Heart right ventricle (tissue), 16 donors: ENCODE measurements at places on chromosomes 7 and 10. TPM values are rescaled to one million over a fixed set of nuclear protein-coding genes. Genes with fewer than 3 reads are reported as not detected.

Gene UNCX
- not detected for polyA plus RNA-seq

GRCh38 chr10:70921285-70921684 is 32.9 kb upstream of the PCBD1 start:
- DNase-seq = no peak
- no peaks in the 10 kb centered on the region for H3K27me3 ChIP-seq
- no peak overlapping the region for H3K4me3 ChIP-seq

Gene NKX1-2
- not detected for polyA plus RNA-seq

- peaks cover 28% of the 10 kb centered on the region for H3K4me1 ChIP-seq
- no peaks in the 10 kb centered on the region for H3K36me3 ChIP-seq
- DNase-seq = no peak
Measured at GRCh38 chr7:47625861-47626715, 44.2 kb upstream of the TNS3 start.

Gene NRCAM
- 0.44 TPM for polyA plus RNA-seq

Gene ANLN
- 0.51 TPM for polyA plus RNA-seq

DNA sequence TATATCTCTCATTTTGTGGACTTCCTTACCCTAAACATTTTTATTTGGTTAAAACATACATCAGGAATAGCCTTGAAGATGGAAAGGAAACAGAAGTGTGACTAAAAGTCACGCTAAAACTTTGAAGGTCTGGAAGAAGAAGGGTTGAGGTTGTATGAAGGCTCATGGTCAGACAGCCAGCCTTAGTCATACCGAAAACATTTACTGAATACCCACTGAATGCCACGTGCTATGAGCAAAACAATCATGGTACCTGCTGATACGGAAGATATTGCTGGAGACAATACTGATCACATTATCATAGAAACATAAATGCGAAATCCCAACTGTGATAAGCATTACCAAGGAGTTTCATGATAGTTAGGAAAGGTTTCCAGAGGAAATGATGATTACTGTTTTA is 64.0 kb downstream of the PDZD8 start:
- no peaks in the 10 kb centered on the region for H3K27me3 ChIP-seq
- no peak overlapping the region for H3K4me3 ChIP-seq
- H3K36me3 ChIP-seq = peaks cover 5% of the 10 kb centered on the region

GRCh38 chr10:27743012-27743876 is 2.4 kb downstream of the MKX start:
- H3K4me3 ChIP-seq = peak overlapping the region; percentile 50
- H3K27me3 ChIP-seq = peaks cover 61% of the 10 kb centered on the region
- no peaks in the 10 kb centered on the region for H3K36me3 ChIP-seq
- H3K4me1 ChIP-seq = peaks cover 38% of the 10 kb centered on the region
- H3K27ac ChIP-seq = peak overlapping the region; percentile 61
- DNase-seq = no peak

DNA sequence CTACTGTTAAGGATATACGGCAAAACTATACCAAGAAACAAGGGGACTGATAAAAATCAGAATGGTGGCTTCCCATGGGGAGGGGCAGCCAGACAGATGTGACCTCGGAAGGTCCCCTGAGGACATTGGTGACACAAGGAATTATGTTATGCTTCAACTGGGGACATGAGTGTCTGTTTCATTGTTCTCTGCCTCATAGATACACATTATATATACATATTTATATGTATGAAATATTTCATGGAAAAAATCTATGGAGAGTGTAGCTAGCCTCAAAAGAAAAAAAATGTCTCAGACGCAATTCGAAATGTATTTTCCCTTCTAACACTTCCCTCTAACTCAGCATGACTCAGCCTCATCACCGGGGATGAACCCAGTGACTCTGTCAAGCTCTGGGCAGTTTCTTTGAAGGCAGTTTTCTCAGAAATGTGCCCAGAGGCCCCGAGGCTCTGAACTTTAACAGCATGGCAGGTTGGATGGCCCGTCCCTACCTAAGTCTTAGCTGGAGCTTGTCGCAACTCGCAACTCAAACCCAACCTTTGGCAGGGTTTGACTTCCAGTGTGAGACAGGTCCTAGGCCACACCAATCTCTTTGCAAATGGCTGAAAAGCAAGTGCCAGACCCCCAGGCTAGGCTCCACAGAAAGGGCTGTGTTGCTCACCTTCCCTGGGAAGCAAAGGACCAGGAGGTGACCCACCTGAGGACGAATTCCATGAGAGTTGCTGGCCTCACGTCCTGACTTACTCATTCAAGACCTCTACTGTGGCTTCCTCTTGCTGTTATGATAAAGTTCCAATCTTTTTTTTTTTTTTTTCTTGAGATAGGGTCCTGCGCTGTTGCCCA is 86.9 kb downstream of the CARD11 start:
- H3K27me3 ChIP-seq = peaks cover 38% of the 10 kb centered on the region
- no peak overlapping the region for H3K4me3 ChIP-seq

Gene CLDN3
- not detected for polyA plus RNA-seq

DNA sequence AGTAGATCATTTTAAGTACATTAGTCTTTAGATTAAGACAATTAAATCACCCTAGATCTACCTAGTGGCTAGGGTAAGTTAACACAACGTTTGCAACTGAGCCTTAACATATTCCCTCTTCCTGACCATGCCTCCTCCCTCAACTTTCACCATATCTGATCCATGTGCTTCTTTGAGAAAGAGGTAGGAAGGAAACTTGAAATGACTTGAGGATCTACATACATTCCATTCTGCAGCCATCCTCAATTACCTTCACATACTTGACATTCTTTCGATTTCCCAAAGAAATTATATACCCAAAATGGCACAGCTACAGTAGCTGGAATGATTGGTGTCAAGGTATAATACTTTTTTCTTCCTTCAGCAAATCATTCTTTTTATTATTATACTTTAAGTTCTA is 12.9 kb upstream of the SEPTIN7 start:
- H3K27me3 ChIP-seq = no peaks in the 10 kb centered on the region
- no peak overlapping the region for H3K27ac ChIP-seq
- no peak for DNase-seq

Gene ARHGAP22
- polyA plus RNA-seq = 1.5 TPM

GRCh38 chr10:60044242-60044641 is 137.9 kb upstream of the CCDC6 start:
- H3K4me3 ChIP-seq = no peak overlapping the region
- H3K36me3 ChIP-seq = no peaks in the 10 kb centered on the region
- no peak for DNase-seq
- no peaks in the 10 kb centered on the region for H3K27me3 ChIP-seq

- no peak for DNase-seq
- H3K27ac ChIP-seq = no peak overlapping the region
- H3K36me3 ChIP-seq = no peaks in the 10 kb centered on the region
- peaks cover 23% of the 10 kb centered on the region for H3K4me1 ChIP-seq
- no peaks in the 10 kb centered on the region for H3K27me3 ChIP-seq
Measured at GRCh38 chr10:15313047-15313446, 58.0 kb downstream of the FAM171A1 start.

Gene OGDHL
- polyA plus RNA-seq = 1.8 TPM

DNA sequence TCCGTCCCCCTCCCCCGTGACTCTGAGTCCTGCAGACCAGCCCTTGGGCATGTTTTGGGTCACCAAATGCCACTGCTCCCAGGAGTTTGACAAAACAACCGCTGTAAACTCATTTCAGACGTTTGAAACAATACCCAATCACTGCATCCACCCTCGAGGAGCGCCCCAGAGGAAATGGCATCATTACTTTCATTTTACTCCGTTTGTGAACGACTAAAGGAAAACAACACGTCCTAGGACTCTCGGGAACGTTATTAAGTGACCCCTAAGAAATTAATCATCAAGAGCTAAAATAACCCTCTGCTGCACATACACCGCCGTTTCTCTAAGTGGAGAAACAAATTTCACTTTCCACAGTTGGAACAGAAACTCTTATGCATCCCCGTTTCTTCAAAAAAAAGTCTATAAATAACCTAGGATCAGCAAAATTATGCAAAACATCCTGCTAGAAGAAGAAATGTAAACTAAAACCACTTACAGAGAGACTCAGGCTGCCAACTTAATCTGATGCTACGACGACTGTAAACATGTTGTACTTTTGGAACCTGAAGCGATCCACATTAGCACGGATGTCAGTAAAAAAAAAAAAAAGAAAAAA is 109.9 kb upstream of the EFCAB10 start:
- no peaks in the 10 kb centered on the region for H3K36me3 ChIP-seq
- no peaks in the 10 kb centered on the region for H3K27me3 ChIP-seq
- H3K4me1 ChIP-seq = no peaks in the 10 kb centered on the region
- DNase-seq = peak; percentile 24
- peak overlapping the region; percentile 58 for H3K4me3 ChIP-seq

- H3K27ac ChIP-seq = no peak overlapping the region
- H3K4me1 ChIP-seq = no peaks in the 10 kb centered on the region
- H3K4me3 ChIP-seq = no peak overlapping the region
Measured at GRCh38 chr10:5988336-5988920, 11.1 kb upstream of the IL15RA start.

Gene JCAD
- polyA plus RNA-seq = 13.0 TPM

- no peak overlapping the region for H3K27ac ChIP-seq
- H3K36me3 ChIP-seq = no peaks in the 10 kb centered on the region
- no peaks in the 10 kb centered on the region for H3K27me3 ChIP-seq
- H3K4me1 ChIP-seq = no peaks in the 10 kb centered on the region
- DNase-seq = no peak
Measured at GRCh38 chr7:1450431-1450830, 8.8 kb downstream of the MICALL2 start.

Gene AGAP9
- polyA plus RNA-seq = 2.4 TPM

DNA sequence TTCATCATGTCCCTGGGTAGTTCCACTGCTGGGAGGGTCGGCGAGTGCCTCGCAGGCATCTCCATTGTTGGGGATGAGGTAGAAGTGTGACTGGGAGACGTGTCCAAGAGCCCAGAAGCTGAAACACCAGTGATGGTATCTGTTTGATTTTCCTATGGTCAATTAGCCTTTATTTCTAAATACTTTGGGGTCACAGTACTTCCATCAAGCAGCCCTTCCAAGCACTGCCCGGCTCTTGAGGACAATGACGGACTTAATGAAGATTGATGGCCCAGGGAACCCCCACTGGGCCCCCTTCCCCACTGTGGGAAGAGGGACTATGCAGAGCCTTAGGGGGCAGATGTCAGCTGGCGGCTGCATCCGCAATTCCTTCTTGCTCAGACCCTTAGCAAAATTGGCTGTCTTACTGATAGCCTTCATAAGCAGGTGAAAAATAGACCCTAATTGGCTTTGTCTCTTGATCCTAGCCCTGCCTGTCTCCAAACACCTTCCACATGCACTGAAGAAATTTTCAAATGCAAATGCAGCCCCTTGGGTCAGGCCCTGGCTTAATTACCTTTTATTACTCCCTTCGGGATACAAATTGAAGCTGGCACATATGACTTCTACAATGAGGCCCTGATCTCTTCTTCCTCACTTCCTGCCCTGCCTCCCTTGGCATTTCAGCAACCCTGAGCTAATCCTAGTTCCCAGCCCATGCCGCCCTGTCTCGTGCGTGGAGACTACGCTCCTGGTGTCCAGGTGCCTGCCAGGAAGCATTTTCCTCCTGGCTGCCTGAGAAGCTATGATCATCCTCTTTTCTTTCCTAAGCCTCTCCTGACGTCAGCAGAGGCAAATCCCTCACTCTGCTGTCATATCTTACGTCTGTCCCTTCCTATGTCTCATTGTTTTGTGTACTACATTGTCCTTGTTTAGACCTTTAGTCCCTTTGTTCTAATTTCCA is 124.5 kb upstream of the GDF10 start:
- DNase-seq = no peak
- no peaks in the 10 kb centered on the region for H3K36me3 ChIP-seq
- H3K4me1 ChIP-seq = no peaks in the 10 kb centered on the region
- H3K4me3 ChIP-seq = no peak overlapping the region
- no peaks in the 10 kb centered on the region for H3K27me3 ChIP-seq
- no peak overlapping the region for H3K27ac ChIP-seq

Gene APBB1IP
- 1.7 TPM for polyA plus RNA-seq

Gene ING3
- polyA plus RNA-seq = 7.8 TPM

- H3K4me3 ChIP-seq = no peak overlapping the region
- H3K27ac ChIP-seq = no peak overlapping the region
Measured at GRCh38 chr7:155505422-155505793, 41.0 kb downstream of the CNPY1 start.

- peak within 1 kb of the TSS; percentile 98 for H3K27ac ChIP-seq
- H3K27me3 ChIP-seq = no peaks in the 10 kb centered on the region
- peak; percentile 75 for DNase-seq
- peak within 1 kb of the TSS; percentile 98 for H3K4me3 ChIP-seq
- no peaks in the 10 kb centered on the region for H3K36me3 ChIP-seq
Measured at GRCh38 chr10:95290461-95291364, at the start of gene PDLIM1. Gene PDLIM1, minus strand, starts transcription at chr10:95291003. Its CDS starts 88 bp downstream, at chr10:95290915.

GRCh38 chr7:100372256-100372655 is 1.0 kb upstream of the PILRA start:
- no peak for DNase-seq
- no peaks in the 10 kb centered on the region for H3K36me3 ChIP-seq
- H3K27me3 ChIP-seq = no peaks in the 10 kb centered on the region
- H3K4me1 ChIP-seq = no peaks in the 10 kb centered on the region
- H3K27ac ChIP-seq = no peak overlapping the region
- H3K4me3 ChIP-seq = no peak overlapping the region

GRCh38 chr10:96208271-96208670 is 63.1 kb downstream of the BLNK start:
- DNase-seq = no peak
- peaks cover 10% of the 10 kb centered on the region for H3K36me3 ChIP-seq
- H3K27me3 ChIP-seq = peaks cover 31% of the 10 kb centered on the region
- H3K4me1 ChIP-seq = no peaks in the 10 kb centered on the region
- no peak overlapping the region for H3K4me3 ChIP-seq
- H3K27ac ChIP-seq = no peak overlapping the region

- H3K4me1 ChIP-seq = no peaks in the 10 kb centered on the region
- DNase-seq = no peak
Measured at GRCh38 chr7:146201945-146202344, 85.3 kb downstream of the CNTNAP2 start.

Gene GPRIN2
- polyA plus RNA-seq = not detected

Gene SUN3
- polyA plus RNA-seq = not detected

DNA sequence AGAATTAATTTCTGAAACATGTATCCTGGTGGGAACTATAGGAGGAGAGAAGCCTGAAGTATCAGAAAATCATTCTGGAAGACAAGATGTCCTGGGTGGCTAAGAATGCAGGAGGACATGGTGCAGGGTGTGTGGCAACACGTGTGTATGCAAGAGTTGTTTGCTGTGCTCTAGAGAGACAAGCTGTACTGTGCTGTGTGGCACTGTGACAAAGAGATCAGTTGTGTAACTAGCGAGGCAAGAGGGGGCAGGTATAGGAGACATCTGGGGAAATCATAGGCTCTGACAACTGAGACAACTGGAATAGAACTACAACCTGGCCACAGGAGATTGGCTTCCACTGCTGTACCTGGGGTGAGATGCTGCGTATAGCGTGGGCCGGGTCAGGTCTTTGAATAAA is 9.3 kb downstream of the ITGA8 start:
- no peak overlapping the region for H3K4me3 ChIP-seq
- H3K27me3 ChIP-seq = no peaks in the 10 kb centered on the region
- no peaks in the 10 kb centered on the region for H3K36me3 ChIP-seq
- DNase-seq = no peak
